ENCODE measurements at places on chromosomes 6 and 20. TPM values are rescaled to one million over a fixed set of nuclear protein-coding genes. Genes with fewer than 3 reads are reported as not detected.

Gene OXT
- total RNA-seq = not detected

Gene PLCG1
- total RNA-seq = 48.1 TPM

Gene ULBP2
- total RNA-seq = 3.1 TPM

Gene TPD52L1
- 92.6 TPM for total RNA-seq

Gene CCN6
- not detected for total RNA-seq

Gene FHL5
- not detected for total RNA-seq

Gene TINAG
- not detected for total RNA-seq

Gene DEF6
- total RNA-seq = 17.8 TPM

Gene TRDN
- total RNA-seq = not detected

Gene PLN
- total RNA-seq = not detected

Gene KCNK16
- total RNA-seq = not detected

Gene ZNF391
- 8.3 TPM for total RNA-seq

Gene LKAAEAR1
- not detected for total RNA-seq

Gene LIN28B
- total RNA-seq = not detected

Gene MYBL2
- total RNA-seq = 16.4 TPM

Gene MAS1
- total RNA-seq = not detected

Gene TRIM40
- not detected for total RNA-seq

Gene FAXC
- 2.3 TPM for total RNA-seq

Gene WFDC12
- not detected for total RNA-seq

Gene FAM162B
- total RNA-seq = not detected

Gene SALL4
- 0.61 TPM for total RNA-seq

Gene HS3ST5
- not detected for total RNA-seq

Gene TSPO2
- total RNA-seq = not detected

Gene SLC12A5
- 0.75 TPM for total RNA-seq

Gene ABHD16B
- total RNA-seq = not detected

Gene KHDC1L
- not detected for total RNA-seq

Gene MLN
- total RNA-seq = not detected
